ENCODE measurements at places on chromosomes 16 and 17.

DNA sequence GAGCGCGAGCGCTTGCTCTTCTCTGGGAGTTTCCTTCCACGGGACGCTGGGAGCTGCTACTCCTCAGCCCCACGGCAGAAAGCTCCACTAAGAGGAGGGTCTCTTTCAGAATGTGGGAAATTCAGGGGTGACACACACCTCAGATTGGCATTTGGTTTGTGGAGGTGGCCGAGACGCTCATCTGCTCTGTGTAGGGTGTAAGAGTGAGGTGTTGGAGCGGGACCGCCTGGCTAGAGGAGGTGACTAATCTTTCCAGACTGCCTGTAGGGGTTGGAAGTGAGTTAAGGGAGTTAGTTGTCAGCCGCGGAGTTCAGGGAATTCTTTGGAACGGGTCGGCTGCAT lies 735 bp downstream of the PSMD11 start:
- DNase-seq: no peak

- DNase-seq: no peak
These were observed 794 bp downstream of the TMEM235 start for GRCh38 chr17:78231991-78232858.

DNA sequence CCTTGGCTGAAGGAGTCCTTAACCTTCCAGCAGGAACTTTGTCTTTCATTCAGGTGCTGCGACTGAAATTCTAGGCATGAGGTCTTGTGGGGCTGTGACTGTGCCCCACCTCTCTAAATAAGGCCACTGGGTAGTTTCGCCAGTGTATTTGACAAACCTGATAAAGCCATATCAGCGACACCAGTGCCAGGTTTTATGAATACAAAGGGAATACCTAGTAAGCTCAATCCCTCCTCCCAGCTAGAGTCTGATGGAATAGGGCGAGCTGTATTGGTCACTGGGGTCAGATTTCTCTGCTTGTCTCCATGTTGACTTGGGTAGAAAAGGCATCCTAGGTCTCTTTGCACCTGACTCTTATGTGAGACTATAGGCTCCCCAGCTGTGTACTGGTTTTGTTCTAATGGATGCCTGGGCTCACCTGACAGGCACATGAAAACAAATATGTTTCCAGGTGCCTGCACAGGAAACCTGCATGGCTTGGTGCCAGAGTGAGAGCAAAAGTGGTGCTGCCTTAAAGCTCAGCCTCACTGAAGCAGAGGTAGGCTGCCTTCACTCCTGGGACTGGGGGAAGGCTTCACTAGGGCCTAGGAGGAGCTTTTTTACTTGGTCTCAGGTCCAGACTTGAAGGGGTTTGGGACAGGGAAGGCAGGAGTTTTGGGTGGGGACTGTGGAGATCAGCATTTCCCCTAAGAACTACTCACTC lies 8.3 kb downstream of the SLC7A6 start:
- no peak for DNase-seq

GRCh38 chr16:263182-263774 lies 12.5 kb downstream of the RGS11 start:
- no peak for DNase-seq

- no peak for DNase-seq
These were observed 99.0 kb downstream of the OR1D5 start for GRCh38 chr17:2964370-2964769.
